ENCODE measurements at places on chromosomes 1 and 21.

- no peaks in the 10 kb centered on the region for H3K27me3 ChIP-seq
- H3K4me3 ChIP-seq: no peak overlapping the region
- DNase-seq: no peak
- H3K4me1 ChIP-seq: peaks cover 3% of the 10 kb centered on the region
- no peak overlapping the region for H3K27ac ChIP-seq
Observed at GRCh38 chr1:177824508-177824982, 145.3 kb downstream of the SEC16B start.

- no peak overlapping the region for H3K4me3 ChIP-seq
- no peaks in the 10 kb centered on the region for H3K27me3 ChIP-seq
- peaks cover 50% of the 10 kb centered on the region for H3K4me1 ChIP-seq
- H3K27ac ChIP-seq: no peak overlapping the region
- H3K36me3 ChIP-seq: peaks cover 32% of the 10 kb centered on the region
Observed at GRCh38 chr1:91015358-91015780, 6.5 kb downstream of the ZNF644 start.

DNA sequence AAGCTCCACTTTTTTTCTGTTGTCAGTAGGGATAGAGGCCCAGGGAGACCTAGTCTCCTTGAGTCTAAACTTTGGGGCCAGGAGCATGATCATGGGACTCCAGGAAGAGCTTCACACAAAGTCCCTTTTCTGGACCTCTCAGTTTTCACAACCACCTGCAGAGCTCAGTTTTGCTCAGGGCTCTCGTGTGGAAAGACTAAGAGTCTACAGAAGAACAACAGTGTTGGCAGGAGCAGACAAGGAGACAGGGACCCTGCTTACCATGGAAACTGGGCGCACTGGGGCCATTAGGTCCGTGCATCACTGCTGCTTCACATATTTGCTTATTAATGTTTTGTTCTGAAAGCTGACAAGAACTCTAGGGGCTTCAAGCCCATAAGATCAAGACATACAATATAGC is 63.9 kb upstream of the HSD17B7 start:
- H3K4me1 ChIP-seq: no peaks in the 10 kb centered on the region
- H3K27me3 ChIP-seq: peaks cover 3% of the 10 kb centered on the region
- no peak for DNase-seq

GRCh38 chr1:203126866-203127665 is 460 bp upstream of the ADORA1 start:
- H3K27ac ChIP-seq: no peak overlapping the region
- peaks cover 5% of the 10 kb centered on the region for H3K4me1 ChIP-seq
- peaks cover 56% of the 10 kb centered on the region for H3K27me3 ChIP-seq
- H3K4me3 ChIP-seq: no peak overlapping the region
- H3K36me3 ChIP-seq: no peaks in the 10 kb centered on the region
- DNase-seq: no peak

DNA sequence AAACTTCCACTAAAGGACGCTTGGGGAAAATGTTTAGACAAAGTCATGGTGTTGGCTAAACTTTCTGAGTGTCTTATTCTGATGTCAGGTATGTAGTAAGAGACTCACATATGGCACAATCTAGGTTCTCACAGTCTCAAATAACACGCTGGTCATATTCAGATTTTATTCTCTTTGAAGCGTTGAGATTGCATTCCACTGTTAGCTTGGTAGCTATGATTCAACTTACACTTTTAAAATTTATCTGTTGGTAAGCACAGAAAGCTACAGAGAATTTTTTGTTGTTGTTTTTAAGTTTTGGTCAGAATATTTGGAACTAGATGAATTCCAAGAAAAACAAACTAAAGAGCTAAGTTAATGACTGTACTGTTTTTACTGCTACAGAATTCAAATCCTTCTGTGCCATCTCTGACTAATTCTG is 126.7 kb downstream of the PRRX1 start:
- no peaks in the 10 kb centered on the region for H3K36me3 ChIP-seq
- H3K27ac ChIP-seq: no peak overlapping the region
- DNase-seq: no peak
- no peaks in the 10 kb centered on the region for H3K4me1 ChIP-seq

DNA sequence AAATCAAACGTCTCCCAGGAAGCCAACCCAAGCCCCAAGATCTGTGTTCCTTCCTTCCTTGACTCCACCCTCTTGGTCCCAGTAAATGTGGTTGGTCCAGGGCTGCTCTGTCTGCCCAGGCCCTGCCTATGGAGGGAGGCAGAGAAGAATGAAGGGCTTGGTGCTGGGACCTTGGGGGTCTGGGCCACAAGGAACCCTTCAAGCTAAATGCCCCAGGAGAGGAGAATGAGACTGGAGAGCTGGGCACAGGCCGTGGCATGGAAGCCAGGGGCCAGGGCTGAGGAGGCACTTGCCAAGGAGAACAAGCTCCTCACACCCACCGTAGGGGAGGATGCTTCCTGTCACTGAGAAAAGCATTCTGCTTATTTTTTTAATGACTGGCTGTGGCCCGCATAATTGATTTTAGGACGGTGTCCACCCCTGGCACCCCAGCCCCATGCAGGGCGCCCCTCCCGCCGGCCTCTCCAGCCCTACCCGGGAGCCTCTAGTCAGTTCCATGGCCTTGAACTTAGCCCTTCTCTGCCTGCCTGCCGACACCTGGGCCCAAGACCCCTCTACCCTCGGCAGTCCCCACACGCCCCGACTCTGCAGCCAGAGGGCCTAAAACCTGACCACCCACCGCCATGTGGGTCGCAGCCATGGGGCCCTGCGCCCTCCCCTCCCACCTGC is 889 bp downstream of the CLEC20A start:
- H3K27ac ChIP-seq: no peak overlapping the region
- H3K4me1 ChIP-seq: no peaks in the 10 kb centered on the region
- H3K4me3 ChIP-seq: no peak overlapping the region
- H3K36me3 ChIP-seq: no peaks in the 10 kb centered on the region
- DNase-seq: no peak

DNA sequence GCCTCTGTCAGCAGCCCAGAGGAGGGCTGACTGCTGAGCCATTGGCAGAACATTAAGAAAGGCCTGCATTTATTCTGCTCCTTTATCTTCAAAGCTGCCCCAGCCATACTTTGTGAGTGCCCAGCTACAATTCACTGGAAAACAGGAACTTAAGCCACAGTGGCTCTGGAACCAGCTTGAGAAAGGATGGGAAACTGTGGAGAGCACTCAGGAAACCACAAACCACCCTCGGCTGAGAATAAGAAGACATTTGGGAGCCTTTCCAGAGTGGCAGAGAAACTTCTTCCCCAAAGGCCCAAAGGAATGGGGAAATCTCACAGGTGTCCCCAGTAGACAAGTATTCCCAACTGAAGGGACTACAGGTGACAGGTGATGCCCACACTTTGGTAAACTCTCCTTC is 1.8 kb downstream of the LAMB3 start:
- DNase-seq: no peak
- H3K27me3 ChIP-seq: no peaks in the 10 kb centered on the region
- H3K36me3 ChIP-seq: no peaks in the 10 kb centered on the region

DNA sequence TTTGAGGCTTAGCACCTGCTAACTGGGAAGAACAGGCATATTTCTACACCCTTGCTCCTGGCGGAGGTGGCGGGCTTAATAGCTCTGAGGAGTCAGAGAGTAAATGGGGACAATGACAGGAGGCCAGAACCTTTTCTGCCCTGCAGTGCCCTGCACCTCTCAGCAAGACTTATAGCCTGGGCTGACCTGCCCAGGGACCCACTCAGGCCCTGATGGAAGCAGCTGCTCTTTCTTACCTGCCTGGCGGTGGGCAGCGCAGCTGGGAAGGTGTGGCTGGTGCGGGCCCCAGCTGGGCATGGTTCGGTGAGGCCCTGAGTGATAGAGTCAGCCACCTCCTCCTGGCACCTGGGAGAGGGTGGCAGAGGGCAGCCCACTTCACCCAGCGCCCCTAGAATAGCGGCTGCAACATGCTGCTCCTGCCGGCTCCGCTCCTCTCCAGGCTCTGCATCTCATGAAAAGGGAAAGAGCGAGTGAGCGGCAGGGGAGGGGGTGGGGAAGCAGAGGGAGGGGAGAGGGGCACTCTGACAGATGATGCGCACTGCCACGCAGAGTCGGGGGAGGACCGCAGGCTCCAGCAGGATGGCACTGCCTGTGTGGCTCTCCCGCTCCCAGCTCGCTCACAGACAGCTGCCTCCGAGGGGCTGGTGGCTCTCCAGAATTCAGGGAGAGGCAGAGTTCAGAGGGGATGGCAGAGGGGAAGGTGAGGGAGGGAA is at the start of gene RGS8:
TSS of gene RGS8 (minus strand) at position 472 of the 713 bp plus-strand sequence. CDS start 14,938 bp downstream, outside the sequence.
- no peak within 1 kb of the TSS for H3K4me3 ChIP-seq
- DNase-seq: no peak
- no peak within 1 kb of the TSS for H3K27ac ChIP-seq
- H3K4me1 ChIP-seq: peaks cover 14% of the 10 kb centered on the region
- H3K36me3 ChIP-seq: no peaks in the 10 kb centered on the region
- peaks cover 21% of the 10 kb centered on the region for H3K27me3 ChIP-seq

DNA sequence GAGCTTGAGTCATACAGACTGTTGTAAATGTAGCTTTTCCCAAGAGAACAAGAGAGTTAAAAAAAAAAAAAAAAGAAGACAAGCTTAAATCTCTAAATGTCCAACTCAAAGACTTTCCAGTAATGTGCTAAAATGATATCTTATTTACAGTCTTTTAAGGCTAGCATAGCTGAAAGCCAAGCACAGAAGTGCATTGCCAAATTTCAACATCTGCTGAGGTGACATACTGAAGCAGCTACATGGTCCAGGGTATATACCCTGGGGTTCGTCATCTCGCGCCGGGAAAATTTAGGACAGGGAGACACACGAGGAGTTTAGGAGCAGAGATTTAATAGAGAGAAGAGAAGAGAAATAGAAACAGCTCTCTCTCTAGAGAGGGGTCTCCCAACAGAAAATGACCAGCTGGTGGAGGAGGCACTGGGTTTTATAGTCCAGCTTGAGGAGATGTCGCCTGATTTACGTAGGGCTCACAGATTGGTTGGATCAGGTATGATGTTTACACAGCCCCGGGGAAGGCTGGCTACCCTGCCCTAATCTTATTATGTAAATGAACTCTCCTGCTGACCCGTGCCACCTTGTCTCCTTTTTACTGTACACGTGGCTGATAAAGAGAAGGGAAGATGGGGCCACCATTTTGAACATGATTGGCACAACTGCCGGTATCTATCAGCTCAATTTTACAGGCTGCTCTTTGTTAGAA is 172.7 kb downstream of the TRIM33 start:
- peaks cover 35% of the 10 kb centered on the region for H3K4me1 ChIP-seq
- peaks cover 6% of the 10 kb centered on the region for H3K27me3 ChIP-seq
- no peaks in the 10 kb centered on the region for H3K36me3 ChIP-seq
- H3K27ac ChIP-seq: no peak overlapping the region
- no peak overlapping the region for H3K4me3 ChIP-seq
- DNase-seq: no peak

GRCh38 chr1:198125995-198126735 is 30.6 kb upstream of the NEK7 start:
- peaks cover 2% of the 10 kb centered on the region for H3K27me3 ChIP-seq
- no peak overlapping the region for H3K4me3 ChIP-seq
- no peaks in the 10 kb centered on the region for H3K36me3 ChIP-seq
- no peak for DNase-seq
- no peak overlapping the region for H3K27ac ChIP-seq

- H3K27me3 ChIP-seq: no peaks in the 10 kb centered on the region
- DNase-seq: no peak
- H3K4me3 ChIP-seq: peak overlapping the region; percentile 30
- H3K4me1 ChIP-seq: peaks cover 34% of the 10 kb centered on the region
- peaks cover 19% of the 10 kb centered on the region for H3K36me3 ChIP-seq
- no peak overlapping the region for H3K27ac ChIP-seq
Observed at GRCh38 chr1:158998037-158998780, 11.5 kb upstream of the IFI16 start.

GRCh38 chr1:246785494-246786111 is 61.4 kb downstream of the SCCPDH start:
- DNase-seq: no peak
- no peak overlapping the region for H3K27ac ChIP-seq
- no peaks in the 10 kb centered on the region for H3K36me3 ChIP-seq

GRCh38 chr1:66752000-66752592 is at the start of gene DYNLT5:
Gene DYNLT5 (plus strand): TSS chr1:66752459. CDS start chr1:66754659, 2,200 bp downstream.
- H3K27me3 ChIP-seq: peaks cover 68% of the 10 kb centered on the region
- DNase-seq: no peak
- H3K4me3 ChIP-seq: peak within 1 kb of the TSS; percentile 23
- H3K27ac ChIP-seq: no peak within 1 kb of the TSS

DNA sequence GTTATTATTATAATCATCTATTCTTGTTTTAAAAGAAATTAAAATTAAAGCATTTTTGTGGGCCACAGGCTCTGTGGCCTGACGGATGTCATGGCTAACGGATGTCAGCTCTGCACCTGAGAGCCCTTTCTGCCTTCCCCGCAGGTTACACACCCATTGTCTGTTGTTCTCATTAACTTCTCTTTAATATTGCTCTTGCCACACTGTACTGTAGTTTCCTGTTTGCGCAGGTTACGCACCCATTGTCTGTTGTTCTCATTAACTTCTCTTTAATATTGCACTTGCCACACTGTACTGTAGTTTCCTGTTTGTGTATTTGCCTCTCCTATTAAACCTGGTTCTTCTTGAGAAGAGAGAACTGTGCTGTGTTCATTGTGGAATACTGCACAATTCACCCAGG is 294.4 kb upstream of the PLXNA2 start:
- no peaks in the 10 kb centered on the region for H3K36me3 ChIP-seq
- H3K27me3 ChIP-seq: peaks cover 4% of the 10 kb centered on the region
- DNase-seq: no peak
- no peak overlapping the region for H3K4me3 ChIP-seq

- H3K4me3 ChIP-seq: no peak overlapping the region
- no peak overlapping the region for H3K27ac ChIP-seq
- H3K36me3 ChIP-seq: no peaks in the 10 kb centered on the region
Observed at GRCh38 chr1:236608930-236609726, 4.8 kb upstream of the HEATR1 start.

GRCh38 chr1:12296623-12297022 is 66.8 kb downstream of the VPS13D start:
- H3K27me3 ChIP-seq: no peaks in the 10 kb centered on the region
- DNase-seq: no peak
- peak overlapping the region; percentile 61 for H3K4me3 ChIP-seq
- peaks cover 48% of the 10 kb centered on the region for H3K36me3 ChIP-seq
- H3K4me1 ChIP-seq: peaks cover 34% of the 10 kb centered on the region

Data from T-helper 2 cell treated with Interferon-gamma antibody and Interleukin-4, amounts not matched to agents 5 μg/mL and 100 μg/mL, for 36 hours (primary cell).